ENCODE measurements at places on chromosomes 13 and 19.

- peak; percentile 31 for DNase-seq
Observed at GRCh38 chr19:1315470-1316166, 29.9 kb downstream of the EFNA2 start.

GRCh38 chr19:7459773-7460172 lies 29.1 kb downstream of the PEX11G start:
- DNase-seq, result no peak

DNA sequence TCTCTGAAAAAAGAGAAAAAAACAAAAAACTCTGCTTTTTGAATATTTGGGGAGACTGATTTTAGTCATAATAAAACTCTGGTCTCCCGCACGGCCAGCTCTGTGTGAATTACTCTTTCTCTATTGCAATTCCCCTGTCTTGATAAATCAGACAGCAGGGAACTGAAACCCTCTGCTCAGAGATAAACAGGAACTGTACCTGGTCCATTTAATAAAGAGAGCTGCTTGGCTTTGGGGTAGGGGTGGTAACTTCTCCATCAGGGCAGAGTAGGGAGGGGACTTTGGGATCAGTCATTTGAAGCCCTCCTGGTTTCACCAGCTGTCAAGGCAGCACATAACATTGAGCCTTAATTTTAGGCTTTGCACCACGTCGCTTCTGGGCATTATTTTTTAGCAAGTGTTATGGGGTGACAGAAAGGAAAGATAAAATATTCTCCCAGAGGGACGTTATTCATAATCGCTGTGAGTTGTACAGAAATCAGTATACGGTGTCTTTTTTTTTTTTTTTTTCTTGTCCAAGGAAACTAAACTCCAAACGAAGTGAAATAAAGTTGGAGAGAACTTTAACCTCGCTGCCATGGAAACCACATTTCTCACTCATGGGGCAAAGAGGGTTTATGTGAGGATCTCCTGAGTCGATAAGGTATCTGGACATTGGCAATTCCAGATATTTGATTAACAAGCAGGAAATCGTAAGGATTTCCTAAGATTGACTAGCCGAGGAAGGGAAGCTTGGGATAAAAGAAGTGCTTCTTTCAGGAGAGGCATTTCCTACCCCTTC lies 99.0 kb upstream of the MRI1 start:
- DNase-seq, result no peak

DNA sequence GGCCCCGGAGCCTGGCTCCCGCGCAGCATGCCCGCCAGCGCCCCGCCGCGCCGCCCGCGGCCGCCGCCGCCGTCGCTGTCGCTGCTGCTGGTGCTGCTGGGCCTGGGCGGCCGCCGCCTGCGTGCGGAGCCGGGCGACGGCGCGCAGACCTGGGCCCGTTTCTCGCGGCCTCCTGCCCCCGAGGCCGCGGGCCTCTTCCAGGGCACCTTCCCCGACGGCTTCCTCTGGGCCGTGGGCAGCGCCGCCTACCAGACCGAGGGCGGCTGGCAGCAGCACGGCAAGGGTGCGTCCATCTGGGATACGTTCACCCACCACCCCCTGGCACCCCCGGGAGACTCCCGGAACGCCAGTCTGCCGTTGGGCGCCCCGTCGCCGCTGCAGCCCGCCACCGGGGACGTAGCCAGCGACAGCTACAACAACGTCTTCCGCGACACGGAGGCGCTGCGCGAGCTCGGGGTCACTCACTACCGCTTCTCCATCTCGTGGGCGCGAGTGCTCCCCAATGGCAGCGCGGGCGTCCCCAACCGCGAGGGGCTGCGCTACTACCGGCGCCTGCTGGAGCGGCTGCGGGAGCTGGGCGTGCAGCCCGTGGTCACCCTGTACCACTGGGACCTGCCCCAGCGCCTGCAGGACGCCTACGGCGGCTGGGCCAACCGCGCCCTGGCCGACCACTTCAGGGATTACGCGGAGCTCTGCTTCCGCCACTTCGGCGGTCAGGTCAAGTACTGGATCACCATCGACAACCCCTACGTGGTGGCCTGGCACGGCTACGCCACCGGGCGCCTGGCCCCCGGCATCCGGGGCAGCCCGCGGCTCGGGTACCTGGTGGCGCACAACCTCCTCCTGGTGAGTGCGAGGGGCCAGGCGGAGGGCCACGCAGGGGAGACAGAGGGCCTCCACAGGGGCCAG lies at the start of gene KL:
Gene KL, plus strand, starts transcription at position 10 of the 909 bp plus-strand sequence. Its CDS starts 18 bp downstream, at position 28.
- DNase-seq, result no peak

GRCh38 chr13:100508996-100509395 lies 79.6 kb downstream of the GGACT start:
- DNase-seq, result no peak

DNA sequence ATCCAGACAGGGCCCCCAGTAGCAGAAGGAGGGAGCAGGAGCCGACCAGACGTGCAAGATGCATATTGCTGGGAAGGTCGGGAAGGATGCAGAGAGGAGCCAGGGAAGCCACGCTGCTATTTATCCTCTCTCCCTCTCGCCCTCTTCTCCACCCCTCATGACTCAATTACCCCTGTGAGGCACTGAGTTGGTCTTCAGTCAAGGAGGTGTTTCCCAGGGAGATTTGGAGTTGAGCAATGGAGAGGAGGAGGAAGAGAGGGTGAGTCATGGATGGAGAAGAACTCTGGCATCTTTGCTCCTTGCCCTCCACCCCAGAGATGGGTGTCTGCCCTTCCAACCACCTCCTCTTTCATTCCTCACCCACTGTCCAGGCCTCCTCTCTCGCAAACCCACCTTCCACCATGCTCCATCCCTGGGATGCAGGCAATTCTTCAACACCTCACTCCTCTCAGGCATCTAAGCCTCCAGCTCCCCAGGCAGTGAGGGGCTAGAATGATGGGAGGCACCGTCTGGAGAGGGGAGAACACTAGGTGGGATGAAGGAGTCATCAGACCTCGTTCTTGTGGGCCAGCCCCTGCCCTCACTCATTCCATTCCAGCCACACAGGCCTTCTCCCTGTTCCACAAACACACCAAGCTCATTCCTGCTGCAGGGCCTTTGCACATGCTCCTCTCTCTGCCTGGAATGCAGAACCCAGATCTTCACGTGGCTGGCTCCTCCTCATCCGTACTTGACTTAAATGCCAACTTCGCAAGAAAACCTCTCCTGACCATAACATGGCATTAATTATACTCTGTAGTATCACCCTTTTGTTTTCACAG lies at the start of gene SBSN:
Gene SBSN, minus strand, starts transcription at position 94 of the 821 bp plus-strand sequence. Its CDS starts 30 bp downstream, at position 64.
- no peak for DNase-seq

DNA sequence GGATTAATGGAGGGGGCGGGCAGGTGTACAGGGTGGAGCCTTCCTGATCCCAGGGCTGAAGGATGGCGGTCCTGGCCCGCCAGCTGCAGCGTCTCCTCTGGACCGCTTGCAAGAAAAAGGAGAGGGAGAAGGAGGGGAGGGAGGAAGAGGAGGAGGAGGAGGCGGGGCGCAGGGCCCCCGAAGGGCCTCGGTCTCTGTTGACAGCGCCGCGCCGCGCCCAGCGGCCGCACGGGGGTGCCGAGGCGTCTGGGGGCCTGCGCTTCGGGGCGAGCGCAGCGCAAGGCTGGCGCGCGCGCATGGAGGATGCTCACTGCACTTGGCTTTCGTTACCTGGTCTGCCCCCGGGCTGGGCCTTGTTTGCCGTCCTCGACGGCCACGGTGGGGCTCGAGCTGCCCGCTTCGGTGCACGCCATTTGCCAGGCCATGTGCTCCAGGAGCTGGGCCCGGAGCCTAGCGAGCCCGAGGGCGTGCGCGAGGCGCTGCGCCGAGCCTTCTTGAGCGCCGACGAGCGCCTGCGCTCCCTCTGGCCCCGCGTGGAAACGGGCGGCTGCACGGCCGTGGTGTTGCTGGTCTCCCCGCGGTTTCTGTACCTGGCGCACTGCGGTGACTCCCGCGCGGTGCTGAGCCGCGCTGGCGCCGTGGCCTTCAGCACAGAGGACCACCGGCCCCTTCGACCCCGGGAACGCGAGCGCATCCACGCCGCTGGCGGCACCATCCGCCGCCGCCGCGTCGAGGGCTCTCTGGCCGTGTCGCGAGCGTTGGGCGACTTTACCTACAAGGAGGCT lies at the start of gene PPM1N:
Gene PPM1N, plus strand, starts transcription at position 33 of the 785 bp plus-strand sequence. Its CDS starts 30 bp downstream, at position 63.
- DNase-seq, result no peak

DNA sequence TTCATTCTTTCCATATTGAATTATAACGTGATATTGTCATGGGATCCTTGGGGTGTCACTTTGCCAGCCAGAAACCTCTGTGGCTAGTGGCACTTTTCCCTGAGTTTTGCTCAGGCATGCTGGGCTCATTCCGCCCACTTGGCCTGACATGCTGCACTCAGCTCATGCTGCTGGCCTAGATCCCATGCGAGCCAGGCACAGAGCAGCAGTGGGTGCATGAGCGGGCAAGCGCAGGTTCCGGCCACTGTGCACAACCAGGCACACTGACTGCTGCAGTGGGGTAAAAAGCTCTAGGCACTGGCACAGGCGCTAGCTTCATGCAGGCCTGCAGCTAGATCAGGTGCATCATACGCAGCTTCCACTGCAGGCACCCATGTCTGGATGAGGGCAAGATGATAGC lies 221.2 kb downstream of the MAB21L1 start:
- DNase-seq, result no peak

All from GDM1 (cell line).